Esophagus mucosa (tissue), 1 donor: ENCODE measurements at places on chromosomes 12 and 14.

DNA sequence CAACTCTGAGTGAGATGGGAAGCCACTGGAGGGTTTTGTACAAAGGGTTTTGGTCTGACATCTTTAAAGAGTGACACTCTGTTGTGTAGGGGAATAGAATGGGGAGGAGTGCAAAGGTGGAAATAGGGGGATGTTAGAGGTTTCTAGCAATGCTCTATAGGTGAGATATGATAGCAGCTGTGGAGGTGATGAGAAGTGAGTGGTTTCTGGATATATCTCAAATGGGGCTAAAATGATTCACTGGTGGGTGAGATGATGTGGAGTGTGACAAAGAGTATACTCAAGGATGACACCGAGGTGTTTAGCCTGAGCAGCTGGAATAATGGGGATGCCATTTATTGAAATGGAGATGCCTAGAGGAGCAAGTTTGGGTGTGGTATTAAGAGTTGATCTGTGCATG is 426.4 kb downstream of the PCNX1 start:
- no peak for ATAC-seq

- no peak for ATAC-seq
Observed at GRCh38 chr12:26846416-26846815, 13.4 kb upstream of the ITPR2 start.

DNA sequence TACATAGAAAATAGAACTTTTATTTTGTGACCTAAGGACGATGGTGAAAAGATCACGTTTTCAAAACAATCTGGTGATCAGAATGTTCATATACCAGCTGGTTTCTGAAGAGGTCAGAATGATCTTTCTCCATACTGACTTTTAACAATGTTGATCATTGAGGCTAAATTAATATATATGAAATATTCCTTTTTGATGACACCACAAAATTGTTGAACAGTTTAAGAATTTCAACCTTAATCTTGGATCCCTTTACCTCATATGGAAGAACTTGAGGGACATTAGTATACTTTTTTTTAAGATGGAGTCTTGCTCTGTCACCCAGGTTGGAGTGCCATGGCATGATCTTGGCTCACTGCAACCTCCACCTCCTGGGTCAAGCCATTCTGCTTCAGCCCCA is 2.8 kb upstream of the REP15 start:
- ATAC-seq = no peak

- ATAC-seq = peak; percentile 77
Observed at GRCh38 chr12:8780389-8780788, 42.0 kb upstream of the A2ML1 start.

- no peak for ATAC-seq
Observed at GRCh38 chr12:76190299-76190698, 105.8 kb upstream of the NAP1L1 start.

DNA sequence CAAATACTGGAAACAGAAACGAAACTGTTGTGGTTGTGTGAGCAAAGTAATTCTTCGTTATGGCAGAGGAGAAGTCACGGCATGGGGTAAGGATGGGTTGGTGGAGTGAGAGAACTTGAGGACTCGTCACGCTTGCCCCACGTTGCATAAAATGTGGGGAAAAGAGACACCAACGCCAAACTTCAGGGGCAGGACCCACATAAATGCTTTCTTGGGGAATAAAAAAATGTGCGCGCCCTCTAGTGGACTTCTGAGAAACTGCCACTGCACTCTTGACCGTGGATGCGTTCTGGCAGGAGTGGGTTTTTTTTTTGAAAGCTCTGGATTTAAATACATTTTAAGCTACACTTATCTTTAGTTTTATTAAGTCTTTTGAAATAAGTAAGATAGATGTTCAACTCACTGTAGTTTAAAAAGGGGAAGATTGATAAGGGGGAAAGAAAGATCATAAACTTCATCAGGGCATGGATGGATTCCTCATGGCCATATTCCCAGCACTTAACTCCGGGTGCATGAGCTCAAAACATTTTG is 4.1 kb upstream of the IGF1 start:
- ATAC-seq = peak; percentile 31

- peak; percentile 18 for ATAC-seq
Observed at GRCh38 chr14:69153152-69153872, 393 bp upstream of the DCAF5 start.
